ENCODE measurements at places on chromosomes 2 and 18.

DNA sequence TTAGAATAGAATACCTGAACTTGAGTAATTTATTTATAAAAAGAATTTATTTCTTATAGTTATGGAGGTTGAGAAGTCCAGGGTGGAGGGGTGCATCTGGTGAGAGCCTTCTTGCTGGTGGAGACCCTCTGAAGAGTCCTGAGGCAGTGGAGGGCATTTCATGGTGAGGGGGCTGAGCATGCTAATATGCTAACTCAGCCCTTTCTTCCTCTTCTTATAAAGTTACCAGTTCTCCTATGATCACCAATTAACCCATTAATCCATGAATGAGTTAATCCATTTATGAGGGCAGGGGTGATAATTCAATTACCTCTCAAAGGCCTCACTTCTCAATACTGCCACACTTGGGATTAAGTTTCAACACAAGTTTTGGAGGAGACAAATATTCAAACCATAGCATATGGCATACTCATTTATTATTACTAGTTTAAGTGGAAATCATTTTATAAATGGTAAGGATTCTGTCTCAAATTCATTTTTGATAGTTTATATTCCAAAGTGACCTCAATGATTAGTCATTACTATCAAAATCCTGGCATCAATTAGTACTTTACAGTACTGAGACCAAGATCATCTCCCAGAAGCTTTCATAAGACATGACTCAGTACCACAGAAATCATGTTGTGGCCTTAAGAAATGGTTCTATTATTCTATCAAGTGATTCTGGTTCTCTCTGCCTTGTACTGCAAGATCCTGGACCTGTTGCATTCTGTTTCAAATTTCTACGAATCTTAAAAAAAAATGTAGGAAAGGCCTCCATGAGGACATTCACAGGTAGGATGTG lies 5.5 kb downstream of the ZNF396 start:
- DNase-seq: peak; percentile 74

- DNase-seq: no peak
These were observed 30.5 kb upstream of the ITGA4 start for GRCh38 chr2:181426672-181427071.

DNA sequence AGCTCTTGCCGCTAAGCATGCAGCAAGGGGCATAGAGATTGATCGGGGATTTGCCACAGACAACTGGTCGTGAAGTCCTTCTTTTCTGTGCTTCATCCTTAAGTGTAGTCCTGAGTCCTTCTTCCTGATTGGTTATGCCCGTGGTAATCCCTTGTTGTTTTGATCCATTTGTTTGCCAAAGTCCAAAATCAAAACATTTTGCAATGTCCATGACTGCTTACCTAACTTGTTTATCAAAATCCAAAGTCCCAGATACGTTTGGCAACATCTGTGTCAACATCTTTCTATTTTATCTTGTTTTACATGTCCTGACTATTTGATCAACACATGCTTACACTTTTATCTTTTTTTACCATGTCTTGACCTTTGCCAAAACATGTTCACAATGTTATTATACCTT lies 229.0 kb upstream of the ZNF804A start:
- DNase-seq: no peak

DNA sequence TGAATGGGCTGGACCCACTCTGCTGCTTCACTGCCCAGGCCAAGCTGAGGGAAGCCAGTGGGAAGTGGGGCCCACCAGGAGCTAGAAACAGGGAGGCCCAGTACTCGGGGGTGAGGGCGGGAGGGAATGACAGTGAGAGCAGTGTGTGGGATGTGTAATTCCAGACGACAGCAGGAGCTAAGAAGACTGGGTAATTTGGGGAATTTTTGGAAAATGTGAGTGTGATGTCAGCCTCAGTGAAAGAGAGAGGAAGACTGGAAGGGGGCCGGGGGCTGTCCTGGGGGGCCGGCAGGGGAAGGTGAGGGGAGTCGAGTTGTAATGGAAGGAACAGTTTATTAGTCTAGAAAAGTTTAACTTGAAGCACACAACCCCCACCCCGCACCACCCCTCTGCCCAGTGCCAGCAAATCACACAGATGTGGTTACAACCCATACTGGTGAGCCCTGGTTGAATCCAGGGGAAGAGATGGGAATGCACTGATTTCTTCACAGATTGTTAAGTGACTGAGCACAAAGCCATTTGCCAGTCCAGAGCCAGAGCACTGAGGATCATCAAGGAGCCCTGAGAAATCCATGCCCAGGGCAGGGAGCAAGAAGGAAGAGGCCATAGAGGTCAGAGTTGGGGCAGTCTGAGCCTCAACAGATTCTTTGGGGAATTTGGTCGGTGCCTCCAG lies 76.7 kb upstream of the PKDCC start:
- DNase-seq: peak; percentile 36

DNA sequence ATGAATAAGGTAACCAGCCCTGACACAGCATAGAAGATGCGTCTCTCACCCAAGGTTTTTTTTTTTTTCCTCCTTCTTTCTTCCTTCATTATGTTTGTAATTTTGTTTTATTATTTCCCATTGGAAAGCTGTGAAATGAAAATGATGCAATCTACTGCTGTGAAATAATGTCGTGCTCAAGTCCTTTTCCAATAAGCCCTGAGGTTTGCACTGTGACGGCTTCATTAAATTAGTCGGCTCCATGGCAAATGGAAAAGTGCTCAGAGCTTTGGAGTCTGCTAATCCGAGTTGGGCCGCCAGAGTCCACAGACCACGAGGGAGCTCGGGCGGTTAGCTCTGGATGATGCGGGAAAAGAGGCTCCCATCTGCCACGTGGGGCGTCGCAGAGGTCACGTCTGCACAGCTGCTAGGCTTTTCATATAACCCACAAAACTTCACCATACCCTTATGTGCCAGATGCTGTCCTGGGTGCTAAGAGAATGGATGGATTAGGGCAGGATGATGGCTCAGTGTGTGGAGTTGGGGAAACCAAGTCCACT lies 92.3 kb upstream of the CAPN13 start:
- DNase-seq: no peak

DNA sequence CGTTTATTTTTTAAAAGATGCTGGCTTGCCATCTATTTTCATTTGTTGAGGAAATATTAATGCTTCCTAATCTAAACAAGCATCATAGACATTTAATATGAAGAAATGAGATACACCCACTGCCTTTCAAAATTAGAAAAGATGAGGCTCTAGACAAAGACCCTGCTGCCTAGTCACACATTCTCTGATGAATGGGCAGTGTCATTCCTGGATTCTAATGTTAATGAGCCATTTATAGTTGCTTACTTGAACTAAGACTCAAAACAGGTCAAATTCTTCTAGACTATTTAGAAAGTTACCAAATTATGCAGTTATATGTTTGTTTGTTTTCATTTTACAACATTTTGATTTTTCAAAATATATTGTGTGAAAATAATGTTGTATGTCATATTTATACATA lies 237.6 kb downstream of the CDH7 start:
- no peak for DNase-seq

DNA sequence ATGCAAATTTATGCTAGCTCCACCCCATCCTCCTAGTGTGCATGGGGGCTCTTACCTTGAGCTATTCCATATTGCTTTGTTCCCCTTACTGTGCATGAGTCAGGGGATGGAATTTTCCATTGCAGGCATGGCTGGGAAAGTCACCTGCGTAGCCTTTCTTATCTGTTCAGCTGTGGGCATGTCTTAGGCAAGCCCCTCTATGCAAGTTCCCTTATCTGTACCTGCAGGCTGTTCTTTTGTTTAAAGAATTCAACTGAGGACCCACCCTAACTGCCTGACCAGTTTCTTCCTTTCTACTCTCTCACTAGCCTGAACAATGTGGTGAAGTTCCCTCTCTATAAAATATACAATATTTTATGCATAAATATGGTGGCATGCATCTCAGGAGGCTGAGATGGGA lies 54.2 kb upstream of the CDCA7 start:
- DNase-seq: no peak

DNA sequence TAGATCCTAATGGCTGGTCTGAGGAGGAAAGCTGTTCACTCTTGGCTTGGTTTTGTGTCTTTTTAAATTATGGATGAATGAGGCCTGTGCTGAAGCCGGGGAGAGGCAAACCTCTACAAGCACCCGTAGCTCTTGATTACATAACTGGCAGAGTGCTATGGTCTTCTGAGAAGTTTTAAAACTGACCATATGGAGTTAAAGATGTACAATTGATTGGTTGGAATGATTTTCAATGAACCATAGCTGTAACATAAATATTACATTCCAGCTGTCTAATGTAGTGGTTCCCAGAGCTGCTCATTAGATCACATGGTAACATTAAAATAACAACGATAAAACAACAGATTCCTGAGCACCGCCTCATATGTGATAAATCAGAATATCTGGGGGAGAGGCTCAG lies 71.1 kb upstream of the MAP4K3 start:
- DNase-seq: peak; percentile 43

GRCh38 chr18:33914399-33914798 lies 310.3 kb downstream of the NOL4 start:
- no peak for DNase-seq

- DNase-seq: peak; percentile 96
These were observed 70.2 kb upstream of the SH3BP4 start for GRCh38 chr2:234881413-234882241.

- no peak for DNase-seq
These were observed 72.9 kb downstream of the KLF7 start for GRCh38 chr2:207092818-207093217.

- DNase-seq: no peak
These were observed 253.4 kb downstream of the GBX2 start for GRCh38 chr2:235914756-235915155.

DNA sequence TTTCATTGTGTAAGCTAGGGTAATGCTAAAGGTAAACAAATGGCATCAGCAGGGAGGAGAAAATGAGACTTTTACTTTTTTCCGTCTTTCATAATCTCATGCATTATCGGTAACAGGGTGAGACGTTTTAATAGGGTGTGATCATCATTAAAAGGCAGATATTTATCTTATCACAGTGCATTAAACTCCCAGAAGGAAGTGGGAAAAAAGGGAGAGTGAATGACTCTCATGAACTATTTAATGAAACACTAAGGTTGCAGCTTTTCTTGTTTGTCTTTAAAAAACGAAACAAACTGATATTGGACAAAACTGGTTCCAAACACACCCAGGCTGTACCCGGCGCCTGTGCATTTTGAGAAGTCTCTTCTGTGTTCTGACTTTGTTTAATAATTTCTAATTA lies 1936.8 kb upstream of the PIK3C3 start:
- no peak for DNase-seq

- DNase-seq: peak; percentile 24
These were observed 7.3 kb upstream of the HTR2B start for GRCh38 chr2:231132129-231132528.

DNA sequence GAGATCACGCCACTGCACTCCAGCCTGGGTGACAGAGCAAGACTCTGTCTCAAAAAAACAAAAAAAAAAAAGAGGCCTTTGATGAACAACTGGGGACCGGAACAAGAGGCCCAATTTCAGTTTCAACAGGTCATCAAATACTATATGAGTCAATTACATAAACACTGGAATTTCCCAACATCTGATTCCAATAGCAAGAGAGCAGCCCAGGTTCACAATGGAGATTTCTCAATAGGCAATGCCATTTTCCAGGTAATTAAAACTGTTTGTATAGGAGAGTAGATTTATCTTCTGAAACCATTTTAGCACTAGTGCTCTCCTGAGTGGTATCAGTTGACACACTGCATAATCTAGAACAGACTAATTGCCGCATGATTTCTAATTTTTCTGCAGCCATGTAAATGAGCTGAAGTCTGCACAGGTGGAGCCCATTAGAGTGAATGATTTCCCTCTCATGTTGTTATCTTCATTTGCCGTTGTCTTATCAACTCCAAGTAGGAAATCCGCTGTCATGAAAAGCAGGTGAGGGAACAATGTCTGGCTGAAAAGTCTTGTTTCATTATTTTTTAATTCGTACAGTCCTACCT lies 264.1 kb upstream of the MEIS1 start:
- no peak for DNase-seq
